ENCODE measurements at places on chromosomes 4 and X. TPM values are rescaled to one million over a fixed set of nuclear protein-coding genes. Genes with fewer than 3 reads are reported as not detected.

Gene PCDH10
- polyA plus RNA-seq: 0.14 TPM

Gene LIMCH1
- polyA plus RNA-seq: 52.3 TPM

Gene MAGEA10
- not detected for polyA plus RNA-seq

Gene GRIA2
- polyA plus RNA-seq: 0.02 TPM

DNA sequence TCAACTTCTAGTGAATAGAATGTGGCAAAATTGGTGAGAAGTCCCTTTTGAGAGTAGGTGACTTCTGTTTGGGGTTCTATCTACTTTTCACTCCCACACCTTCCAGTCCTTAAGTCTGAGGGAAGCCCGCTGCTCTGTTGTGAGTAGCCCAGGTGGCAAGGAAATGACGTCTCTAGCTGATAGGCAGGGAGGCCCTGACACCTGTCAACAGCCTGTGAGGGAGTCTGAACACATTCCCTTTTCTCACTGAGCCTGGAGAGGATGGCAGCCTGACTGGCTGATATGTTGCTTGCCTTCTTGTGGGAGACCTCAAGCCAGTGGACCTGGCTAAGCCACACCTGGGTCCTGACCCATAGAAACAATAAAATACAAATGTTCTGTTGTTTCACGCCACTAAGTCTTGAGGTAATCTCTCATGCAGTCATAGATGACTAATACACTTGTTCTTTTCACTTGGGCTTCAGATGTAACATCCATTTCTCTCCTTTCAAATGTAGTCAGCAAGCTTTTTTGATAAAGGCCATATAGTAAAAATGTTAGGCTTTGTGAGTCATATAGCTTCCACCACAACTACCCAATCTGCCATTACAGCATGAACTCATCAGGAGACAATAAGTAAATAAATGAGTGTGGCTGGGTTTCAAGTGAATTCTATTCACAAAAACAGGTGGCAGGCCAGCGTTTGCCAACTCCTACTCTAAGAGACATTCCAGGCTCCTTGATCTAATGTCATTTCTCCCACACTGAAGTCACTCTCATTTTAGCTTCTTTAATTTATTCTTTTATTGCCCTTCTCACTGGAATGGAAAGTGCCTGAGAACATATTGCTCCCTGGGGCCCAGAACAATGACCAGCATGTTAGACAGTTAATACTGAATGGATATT is 265.1 kb upstream of the MAD2L1 start:
- H3K27me3 ChIP-seq: no peaks in the 10 kb centered on the region
- H3K27ac ChIP-seq: no peak overlapping the region
- no peak overlapping the region for H3K4me3 ChIP-seq
- no peaks in the 10 kb centered on the region for H3K36me3 ChIP-seq
- DNase-seq: peak; percentile 10

- no peaks in the 10 kb centered on the region for H3K4me1 ChIP-seq
- H3K27me3 ChIP-seq: no peaks in the 10 kb centered on the region
- no peak overlapping the region for H3K4me3 ChIP-seq
- no peak for DNase-seq
These were observed 171.3 kb downstream of the SLC7A11 start for GRCh38 chr4:138070816-138071215.

DNA sequence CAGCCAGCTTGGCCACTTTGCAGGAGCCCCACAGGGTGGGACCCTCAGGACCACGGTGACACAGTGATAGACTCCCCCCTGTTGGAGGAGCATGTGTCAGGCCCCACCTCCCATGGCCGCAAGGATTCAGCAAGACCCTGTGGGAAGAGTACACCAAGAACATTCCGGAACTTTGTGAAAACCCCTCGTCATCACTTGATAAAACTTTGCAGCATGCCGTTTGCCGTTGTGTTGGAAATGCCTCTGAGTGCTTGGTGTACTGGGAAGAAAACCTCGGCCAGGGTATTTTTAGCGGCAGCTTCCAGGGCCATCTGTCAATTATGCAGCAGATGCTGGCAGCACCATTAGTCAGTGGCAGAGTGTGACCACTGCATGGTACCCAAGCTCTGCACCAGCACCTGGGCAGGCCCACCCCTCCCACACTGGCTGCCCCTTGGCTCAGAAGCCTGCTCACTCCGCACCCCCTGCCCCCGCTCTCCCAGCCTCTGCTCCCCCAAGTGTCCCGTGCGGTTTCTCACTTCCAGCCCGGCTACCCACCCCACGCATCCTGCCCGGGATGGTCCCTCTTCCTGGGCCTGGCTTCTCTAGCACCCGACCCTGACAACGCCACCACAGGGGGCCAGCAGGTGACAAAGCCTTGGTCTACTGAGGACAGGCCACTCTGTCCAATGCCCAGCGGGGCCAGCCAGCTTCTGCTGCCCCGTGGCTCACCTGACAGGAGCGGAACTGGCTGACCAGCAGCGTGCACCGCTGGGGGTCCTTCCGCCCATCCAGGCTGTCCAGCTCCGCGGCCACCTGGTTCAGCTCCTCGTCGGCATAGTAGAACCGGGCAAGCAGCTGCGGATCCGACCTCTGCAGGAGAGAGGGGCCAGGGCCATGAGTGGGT is 65.0 kb downstream of the ZFYVE28 start:
- H3K36me3 ChIP-seq: no peaks in the 10 kb centered on the region
- H3K4me1 ChIP-seq: no peaks in the 10 kb centered on the region
- H3K27ac ChIP-seq: no peak overlapping the region
- no peaks in the 10 kb centered on the region for H3K27me3 ChIP-seq
- no peak overlapping the region for H3K4me3 ChIP-seq

DNA sequence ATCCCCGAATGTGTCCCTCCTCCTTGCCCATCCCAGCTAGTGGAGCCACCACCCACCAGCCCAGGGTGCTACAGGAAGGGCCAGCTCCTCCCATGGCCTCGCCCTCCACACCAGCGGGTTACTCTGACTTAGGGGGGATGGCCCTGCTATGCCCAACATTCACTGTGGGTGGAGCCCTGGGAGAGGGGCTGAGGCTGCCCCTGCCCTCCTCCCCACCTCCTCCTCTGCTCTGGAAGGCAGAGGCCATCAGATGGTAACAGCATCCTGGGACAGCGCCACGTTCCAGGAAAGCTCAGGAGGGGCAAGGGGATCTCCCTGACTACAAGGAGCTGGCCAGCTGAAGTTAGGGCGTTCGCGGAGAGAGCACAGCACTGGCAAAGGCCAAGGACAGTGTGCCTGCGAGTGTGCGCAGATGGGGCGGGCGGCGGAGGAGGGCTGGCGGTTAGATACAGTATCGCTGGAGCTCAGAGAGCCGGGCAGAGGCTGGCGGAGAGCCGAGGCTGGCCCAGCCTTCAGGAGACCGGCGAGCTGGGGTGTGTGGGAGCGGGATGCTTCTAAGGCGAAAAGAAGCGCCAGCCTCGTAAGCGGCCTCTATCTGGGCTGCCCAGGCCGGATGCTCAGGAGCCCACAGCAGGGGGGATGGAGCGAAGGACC is 1.5 kb downstream of the JAKMIP1 start:
- no peak for DNase-seq
- no peak overlapping the region for H3K27ac ChIP-seq
- H3K4me3 ChIP-seq: peak overlapping the region; percentile 12
- H3K4me1 ChIP-seq: no peaks in the 10 kb centered on the region
- no peaks in the 10 kb centered on the region for H3K36me3 ChIP-seq

DNA sequence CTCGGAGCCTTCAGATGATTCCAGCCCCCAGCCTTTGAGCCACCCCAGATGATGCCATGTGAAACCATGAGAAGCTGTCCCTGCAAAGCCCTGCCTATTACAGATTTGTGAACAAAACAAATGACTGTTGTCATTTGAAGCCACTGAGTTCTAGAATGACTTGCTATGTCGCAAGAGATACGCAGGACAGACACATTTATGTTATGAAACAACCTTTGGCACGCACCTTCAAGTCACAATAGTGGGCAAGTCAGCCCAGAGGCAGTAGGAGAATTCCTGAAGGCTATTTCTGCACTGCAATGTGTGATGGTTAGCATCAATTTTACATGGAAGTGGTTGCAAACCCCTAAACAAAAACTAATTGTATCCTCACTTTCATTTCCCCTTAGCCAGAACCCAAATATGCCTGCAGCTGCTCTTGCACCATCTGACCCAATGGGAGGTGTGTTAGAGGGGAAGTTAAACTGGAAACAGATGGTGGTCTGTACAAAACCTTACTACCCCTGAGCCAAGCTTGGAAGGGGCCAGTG is 174.4 kb upstream of the ATP6AP2 start:
- H3K4me1 ChIP-seq: no peaks in the 10 kb centered on the region
- no peaks in the 10 kb centered on the region for H3K27me3 ChIP-seq
- no peak for DNase-seq
- no peaks in the 10 kb centered on the region for H3K36me3 ChIP-seq

- DNase-seq: no peak
- no peaks in the 10 kb centered on the region for H3K27me3 ChIP-seq
- no peak overlapping the region for H3K27ac ChIP-seq
These were observed 92.7 kb downstream of the TENT5D start for GRCh38 chrX:80512924-80513323.
